ENCODE measurements at places on chromosomes 16 and 17. TPM values are rescaled to one million over a fixed set of nuclear protein-coding genes. Genes with fewer than 3 reads are reported as not detected.

The TP53TG3B gene
- not detected for total RNA-seq

The NT5C3B gene
- total RNA-seq, result 84.1 TPM

The ATXN2L gene
- total RNA-seq, result 179 TPM

The SLC6A4 gene
- total RNA-seq, result not detected

The ALOXE3 gene
- 1.7 TPM for total RNA-seq
